ENCODE measurements at places on chromosomes 16 and 17.

GRCh38 chr17:65060631-65061254 is 4.2 kb upstream of the GNA13 start:
- no peak for DNase-seq

DNA sequence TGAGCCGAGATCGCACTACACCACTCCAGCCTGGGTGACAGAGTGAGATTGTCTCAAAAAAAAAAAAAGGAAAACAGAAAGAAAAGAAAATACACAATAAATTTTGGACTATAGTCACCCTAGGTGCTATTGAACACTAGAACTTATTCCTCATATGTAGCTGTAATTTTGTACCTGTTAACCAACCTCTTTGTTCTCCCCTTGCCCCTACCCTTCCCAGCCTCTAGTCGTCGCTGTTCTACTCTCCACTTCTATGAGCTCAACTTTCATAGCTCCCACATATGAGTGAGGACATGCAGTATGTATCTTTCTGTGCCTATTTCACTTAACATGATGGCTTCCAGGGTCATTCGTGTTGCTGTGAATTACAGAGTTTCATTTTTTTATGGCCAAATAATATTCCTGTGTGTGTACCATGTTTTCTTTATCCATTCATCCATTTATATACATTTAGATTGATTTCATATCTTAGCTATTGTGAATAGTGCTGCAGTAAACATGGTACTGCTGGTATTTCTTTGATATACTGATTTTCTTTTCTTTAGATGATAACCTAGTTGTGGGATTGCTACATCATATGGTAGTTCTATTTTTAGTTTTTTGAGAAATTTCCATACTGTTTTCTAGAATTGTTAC is 28.3 kb downstream of the VPS35L start:
- peak; percentile 64 for DNase-seq

- no peak for DNase-seq
These were observed 4.9 kb downstream of the MYLK3 start for GRCh38 chr16:46743232-46743719.

DNA sequence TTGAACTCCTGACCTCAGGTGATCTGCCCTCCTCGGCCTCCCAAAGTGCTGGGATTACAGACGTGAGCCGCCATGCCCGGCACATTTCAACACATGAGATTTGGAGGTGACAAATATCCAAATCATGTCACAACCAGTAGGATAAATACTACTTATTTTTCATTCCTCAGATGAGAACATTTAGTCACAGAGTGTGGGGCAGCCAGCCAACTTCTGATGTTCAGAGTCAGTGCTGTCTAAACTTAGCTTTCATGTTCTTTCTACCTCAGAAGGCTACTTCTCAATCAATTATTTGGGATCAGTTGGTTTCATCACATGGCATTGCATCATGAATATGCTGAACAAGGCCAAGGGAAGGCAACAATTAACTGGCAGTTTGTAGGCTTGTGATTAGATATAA is 134.5 kb downstream of the CDH13 start:
- peak; percentile 6 for DNase-seq

DNA sequence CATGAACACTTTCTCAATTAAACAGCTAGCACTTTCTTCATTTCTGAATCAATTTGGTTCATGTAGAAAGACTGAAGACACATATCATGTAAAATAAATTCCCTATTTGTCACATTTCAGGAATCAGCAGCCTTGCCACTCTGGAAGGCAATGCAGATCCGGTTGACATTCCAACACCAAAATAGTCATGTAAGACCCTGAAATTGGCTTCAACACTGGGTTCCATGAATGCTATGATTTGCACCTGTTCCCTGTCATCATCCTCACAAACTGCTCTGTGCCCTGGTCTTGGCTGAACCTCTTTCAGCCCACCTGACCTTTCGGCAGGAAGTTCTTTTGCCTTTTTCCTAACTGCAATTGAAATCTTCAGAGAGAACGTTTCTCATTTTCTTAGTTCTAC is 156.9 kb downstream of the CDH8 start:
- no peak for DNase-seq

GRCh38 chr17:60297760-60298401 is 94.1 kb downstream of the USP32 start:
- DNase-seq: no peak

Data from NCI-H460 (cell line).